ENCODE measurements at places on chromosomes 12 and 14.

- no peak for DNase-seq
Observed at GRCh38 chr14:25501749-25502148, 451.8 kb upstream of the STXBP6 start.

- DNase-seq, result no peak
Observed at GRCh38 chr14:47555333-47555732, 120.1 kb downstream of the MDGA2 start.

GRCh38 chr14:68665792-68666204 is 127.1 kb downstream of the ZFP36L1 start:
- no peak for DNase-seq

DNA sequence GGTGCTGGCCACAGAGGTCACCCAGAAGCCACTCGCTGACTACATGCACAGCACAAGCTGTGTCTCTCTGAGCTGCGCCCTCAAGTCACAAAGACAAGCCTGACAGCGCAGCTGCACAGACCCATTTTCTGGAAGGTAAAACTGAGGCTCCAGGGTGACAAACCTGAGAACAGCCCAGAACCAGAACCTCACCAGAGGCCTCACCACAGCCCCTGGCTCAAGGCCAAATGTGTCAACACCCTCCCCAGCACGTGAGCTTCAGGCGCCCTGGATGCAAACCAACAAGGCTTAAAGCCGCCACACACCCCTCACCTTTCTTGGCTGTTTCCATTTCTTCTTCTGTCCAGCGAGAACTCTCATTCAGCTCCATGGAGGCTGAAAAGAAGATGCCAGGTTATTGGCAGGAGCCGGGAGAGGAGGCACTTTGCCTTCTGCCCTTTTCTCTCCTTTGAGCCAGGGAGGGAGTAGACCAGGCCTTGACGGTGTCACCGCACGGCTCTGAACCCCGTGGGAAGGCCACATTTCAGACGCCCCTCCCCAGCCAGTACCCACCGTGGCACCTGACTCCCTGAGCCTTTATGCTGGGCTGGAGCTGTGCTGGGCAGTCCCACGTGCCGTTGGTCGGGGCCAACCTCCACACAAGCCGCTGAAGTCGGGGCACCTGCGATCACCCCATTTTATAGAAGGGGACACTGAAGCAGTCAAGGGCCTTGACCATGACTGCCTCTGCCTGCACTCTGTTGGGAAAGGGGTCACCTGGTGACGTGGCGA is 103.1 kb downstream of the RFLNA start:
- DNase-seq, result no peak

DNA sequence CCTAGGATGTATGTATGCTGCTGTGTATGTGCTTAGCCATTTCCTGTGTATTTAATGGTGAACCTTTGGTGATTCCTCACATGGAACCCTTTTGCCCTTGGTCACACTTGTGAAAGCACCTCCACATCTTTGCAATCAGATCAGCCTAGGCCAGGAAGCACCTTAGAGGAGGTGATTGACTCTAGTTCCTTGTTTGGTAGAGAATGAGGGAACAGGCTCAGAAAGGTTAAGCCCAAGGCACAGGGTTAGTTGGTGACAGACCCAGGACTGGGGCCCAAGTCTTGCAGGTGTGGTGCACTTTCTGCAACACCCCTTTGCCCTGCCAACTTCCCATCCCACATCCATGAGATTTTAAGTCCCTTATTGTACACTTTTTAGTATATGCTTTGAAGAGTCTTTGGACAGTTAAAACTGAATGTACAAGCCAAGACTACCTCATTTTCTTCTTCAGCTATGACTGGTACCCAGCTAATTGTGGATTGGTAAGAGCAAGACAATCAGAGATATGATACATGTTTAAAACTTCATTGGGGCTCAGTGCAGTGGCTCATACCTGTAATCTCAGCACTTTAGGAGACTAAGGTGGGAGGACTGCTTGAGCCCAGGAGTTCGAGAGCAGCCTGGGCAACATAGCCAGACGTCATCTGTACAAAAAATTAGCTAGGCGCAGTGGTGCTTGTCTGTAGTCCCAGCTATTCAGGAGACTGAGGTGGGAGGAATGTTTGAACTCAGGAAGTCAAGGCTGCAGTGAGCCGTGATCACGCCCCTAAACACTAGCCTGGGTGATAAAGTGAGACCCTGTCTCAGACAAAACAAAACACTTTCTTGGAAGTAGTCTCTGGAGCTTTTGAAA is 71.1 kb downstream of the RASSF3 start:
- DNase-seq, result no peak

- DNase-seq, result no peak
Observed at GRCh38 chr14:70097576-70098249, 91.0 kb downstream of the SLC8A3 start.

- no peak for DNase-seq
Observed at GRCh38 chr14:64763801-64764621, 59.8 kb downstream of the PLEKHG3 start.

GRCh38 chr12:109521831-109522230 is 44.4 kb downstream of the UBE3B start:
- DNase-seq, result no peak

All from NCI-H446 treated with DMSO at 0.1 percent for 48 hours (cell line).